ENCODE measurements at places on chromosomes 5 and 9.

DNA sequence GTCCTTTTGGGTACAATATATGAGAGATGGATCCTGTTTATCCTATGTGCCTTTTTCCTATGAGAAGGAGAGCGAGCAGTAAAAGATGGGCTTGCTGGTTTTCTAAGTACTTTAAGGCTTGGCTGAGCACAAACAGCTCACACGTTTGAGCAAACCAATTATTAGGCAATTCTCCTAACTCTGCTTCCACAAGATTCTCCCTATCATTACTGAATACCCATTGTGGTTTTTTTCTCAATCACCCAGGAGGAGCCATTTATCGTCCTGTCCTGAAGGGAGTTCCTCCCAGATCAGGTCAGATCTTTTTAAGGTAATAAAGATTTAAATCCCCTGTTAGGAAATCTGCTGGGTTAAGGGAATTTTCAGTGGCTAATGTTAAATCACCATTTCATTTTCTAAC is 19.4 kb upstream of the C1QTNF3 start:
- no peak for DNase-seq

DNA sequence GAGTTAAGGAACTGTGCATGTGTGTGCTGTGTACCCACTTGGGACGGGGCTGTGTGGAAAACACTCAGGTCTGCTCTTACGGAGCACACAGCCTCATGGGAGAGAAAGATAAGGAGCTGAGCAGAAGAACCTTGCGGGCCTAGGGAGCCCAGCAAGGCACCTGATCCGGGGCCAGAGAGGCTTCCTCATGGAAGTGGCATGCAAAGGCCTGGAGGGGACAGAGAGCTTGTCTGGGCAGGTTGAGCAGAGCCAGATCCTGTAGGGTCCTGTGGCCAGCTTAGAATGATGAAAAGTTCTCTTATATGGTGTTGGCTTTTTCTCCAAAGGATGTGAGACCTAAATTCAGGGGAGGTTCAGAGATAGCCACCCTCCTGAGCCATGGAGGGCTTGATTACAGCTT is 45.2 kb downstream of the NEK6 start:
- no peak for DNase-seq

DNA sequence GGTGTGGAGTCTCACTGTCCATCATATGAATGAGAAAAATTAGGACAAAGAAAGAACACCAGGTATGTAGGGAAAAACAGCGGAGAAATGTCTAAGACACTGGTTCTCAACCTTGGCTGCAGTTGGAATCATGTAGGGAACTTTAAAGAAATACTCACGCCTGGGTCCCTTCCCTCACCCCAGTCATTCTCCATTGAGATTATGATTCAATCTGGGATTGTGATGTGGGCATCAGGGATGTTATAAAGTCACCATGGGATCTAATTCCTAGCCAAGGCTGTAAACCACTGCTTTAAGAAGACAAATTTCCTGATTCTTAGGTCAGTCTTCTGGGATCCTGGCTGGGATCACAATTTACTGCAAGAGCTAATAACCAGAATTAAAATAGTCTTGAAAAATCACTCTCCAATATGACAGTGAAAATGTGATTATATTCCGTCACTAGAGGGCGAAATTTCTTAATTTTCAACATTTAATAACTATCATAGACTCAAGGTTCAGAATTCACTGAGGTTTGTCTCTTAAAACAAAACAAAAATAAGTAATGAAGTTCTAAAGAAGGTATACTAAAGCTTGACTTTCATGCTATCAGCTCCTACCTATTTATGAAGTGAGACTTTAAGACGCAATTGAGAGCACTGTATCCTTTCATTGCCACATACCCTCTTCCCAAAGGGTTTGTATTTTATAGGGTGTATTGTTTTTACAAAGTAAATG is 60.5 kb downstream of the GLDC start:
- no peak for DNase-seq

DNA sequence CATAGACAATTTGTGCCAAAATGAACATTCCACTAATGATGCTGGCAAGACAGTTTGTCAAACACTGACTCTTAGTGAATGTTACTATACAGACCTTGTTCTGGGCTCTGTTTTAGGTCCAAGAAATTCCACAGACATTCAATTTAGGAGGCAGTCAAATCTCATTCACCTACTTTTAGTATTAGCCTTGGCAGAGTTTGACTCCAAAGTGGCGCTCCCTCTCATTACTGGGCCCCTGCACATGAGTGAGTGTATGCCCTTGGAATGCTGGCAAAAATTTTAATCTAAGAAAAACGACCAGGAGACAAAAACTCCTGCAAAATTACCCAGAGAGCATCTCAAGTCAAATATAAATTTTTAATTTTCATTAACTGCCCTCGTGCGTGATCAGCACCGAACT is 94.9 kb upstream of the SLC27A6 start:
- no peak for DNase-seq

DNA sequence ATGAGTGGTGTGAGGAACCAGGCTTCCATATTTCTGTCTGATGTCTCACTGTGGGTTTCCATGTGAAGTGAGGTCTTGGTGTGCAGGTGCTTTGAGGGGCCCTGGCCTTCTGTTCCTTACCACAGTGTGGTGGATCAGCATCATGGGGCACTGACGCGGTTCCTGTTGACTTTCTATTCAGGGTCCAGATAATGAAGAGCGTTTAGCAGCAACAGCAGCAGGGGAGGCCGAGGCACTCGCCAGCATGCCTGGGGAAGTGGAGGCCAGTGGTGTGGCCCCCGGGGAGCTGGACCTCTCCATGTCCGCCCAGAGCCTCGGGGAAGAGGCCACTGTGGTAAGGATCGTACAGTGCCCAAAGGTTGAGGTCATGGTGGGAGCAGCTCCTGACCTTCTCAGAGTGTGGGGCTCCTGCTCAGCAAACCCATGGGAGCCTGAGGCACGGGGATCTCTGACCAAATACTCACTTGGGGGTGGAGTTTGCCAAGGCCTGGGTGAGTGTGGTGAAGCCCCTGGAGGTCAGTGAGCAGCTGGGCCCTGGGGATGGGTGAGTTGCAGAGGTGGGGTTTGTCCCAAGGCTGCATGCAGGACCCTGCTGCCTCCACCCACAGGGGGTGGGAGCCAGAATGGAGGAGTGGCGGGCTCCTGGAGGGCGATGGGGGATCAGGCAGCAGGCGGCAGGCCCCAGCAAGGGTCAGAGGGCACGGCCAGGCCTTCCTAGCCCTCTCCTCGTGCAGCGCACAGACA is 61.2 kb downstream of the COL15A1 start:
- no peak for DNase-seq

GRCh38 chr9:111925784-111926183 is 29.2 kb downstream of the UGCG start:
- no peak for DNase-seq

GRCh38 chr5:138186002-138186447 is 7.1 kb downstream of the KIF20A start:
- no peak for DNase-seq

DNA sequence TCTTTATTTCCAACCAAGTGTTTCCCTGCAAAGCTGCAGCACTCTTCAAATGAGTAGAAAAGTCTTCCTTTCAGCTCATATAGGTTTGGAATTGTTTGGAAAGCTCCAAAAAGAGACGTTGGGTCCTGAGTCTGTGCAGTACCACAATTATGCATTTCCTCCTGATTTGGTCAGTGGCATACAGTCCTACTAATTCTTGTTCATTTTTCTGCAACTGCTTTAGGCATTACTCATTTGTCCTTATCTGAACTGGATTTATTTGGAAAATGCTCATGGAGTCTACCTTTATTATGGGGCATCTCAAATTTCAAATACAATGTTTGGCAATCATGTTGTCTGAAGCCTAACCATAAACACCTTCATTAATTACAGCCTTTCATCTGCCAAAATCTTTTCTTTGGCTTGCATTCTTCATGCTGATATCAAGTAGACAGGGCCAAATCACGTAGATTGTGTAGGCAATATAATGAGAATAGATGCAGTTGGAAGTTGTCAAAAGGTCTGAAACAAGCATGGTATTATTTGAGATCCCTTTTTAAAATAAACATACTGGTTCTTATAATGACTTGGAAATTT is 232.8 kb downstream of the TLE1 start:
- no peak for DNase-seq

DNA sequence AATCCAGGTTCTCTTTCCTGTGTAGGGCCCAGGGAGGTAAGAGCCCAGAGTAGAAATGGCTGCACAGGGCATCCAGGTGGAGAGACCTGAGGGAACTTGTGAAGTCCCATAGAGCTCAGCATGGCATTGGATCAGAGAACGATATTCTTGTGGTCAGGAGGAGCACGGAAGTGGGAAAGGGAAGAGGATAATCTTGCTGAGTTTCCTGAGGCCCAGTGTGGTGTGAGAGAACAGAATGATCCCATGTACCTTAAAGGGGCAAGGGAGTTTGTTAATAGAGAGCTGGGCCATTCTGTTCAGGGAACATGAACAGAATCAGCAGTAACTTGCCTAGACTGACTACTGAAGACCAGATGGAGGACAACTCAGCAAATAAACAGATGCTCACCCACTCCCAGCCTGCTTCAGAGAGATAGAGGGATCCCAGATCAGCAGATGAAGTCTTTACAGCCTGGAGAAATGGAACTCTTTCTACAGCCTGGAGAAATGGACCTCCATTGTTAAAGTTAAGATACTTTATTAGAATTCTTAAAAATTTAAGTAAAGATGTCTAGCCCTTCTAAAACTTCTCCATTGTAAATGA is 119.7 kb upstream of the ELL2 start:
- no peak for DNase-seq

DNA sequence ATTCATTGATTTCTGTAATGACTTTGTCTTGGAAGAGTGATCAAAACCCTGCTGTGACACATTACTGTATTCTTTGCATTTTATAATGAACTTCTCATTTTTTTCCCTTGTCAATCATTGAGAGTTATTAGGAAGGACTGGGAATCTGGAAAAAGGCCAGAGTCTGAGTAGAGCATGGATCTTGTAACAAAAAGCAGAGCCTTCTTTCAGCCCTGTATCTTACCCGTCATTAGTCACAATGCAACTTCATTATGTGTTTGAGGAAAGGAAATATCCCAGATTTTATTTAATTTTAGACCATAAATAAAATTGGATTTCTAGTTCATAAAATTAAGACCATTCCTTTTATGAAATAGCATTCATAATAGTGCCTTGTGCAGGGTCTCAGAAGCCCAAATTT is 131.4 kb downstream of the ARHGEF28 start:
- DNase-seq = no peak

DNA sequence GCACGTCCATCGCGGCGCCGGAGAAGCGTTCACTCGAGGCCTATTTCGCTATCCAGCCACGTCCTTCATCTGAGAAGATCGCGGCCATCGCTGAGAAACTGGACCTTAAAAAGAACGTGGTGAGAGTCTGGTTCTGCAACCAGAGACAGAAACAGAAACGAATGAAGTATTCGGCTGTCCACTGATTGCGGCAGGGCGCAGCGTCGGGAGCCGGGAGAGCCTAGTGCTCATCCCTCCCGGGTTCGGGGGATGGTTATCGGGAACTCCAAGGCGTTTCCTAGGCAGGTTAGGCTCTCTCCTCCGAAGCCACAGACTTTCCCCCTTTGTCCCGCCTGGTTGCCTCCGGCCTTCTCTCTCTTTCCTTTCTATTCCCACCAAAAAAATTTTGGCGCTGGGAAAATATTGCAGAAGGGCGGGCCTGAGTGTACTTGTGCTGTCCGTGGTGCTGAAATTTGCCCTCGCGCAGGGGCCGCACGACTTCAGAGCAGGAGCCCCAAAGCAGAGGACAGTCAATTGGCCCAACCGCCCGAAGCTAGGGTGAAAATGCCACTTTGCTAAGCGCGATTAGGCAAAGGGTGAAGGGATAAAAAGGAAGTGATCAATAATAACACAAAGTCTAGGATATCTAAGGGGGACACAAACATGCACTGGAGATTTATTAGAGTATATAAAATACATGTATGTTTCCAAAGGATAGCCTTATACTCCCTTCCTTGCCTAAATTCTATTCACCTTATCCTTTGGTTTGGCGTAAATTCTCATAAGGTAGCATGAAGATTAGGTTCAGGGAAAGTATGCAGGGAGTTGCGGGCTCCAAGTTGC is 1.8 kb downstream of the POU4F3 start:
- DNase-seq = peak; percentile 3

DNA sequence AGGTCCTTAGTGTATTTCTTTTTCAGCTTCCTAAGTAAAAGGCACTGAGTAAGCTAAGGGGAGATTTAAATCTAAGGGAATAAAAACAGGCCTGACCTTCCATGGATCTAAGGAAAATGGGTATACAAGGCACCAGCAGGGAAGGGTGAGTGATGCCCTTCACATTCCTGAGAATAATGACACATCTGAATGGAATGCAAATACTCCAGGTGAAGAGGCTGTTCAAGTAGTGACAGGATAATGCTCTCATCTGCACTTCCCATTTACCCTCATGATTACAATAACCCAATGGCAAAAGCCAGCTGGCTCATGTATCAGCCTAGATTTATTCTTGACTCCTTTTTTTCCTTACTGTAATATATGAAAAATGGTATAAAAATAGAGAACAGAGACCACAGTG is 216.2 kb upstream of the ACTBL2 start:
- DNase-seq = no peak

- DNase-seq = no peak
Observed at GRCh38 chr9:107237873-107238272, 45.2 kb upstream of the RAD23B start.

DNA sequence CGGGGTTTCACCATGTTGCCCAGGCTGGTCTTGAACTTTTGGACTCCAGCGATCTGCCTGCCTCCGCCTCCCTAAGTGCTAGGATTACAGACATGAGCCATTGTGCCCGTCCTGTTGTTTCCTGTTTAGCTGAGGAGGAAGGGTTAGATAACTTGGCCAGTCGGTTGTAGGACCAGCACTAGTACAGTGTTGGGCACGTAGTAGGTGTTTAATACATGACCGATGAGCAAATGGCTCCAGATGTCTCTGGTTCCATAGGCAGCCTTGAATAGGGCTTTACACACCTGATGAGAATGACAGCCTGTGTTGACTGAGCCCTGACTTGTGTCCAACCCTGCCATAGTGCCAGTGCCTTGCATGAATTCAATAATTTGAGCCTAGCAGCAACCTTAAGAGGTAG is 1.8 kb downstream of the EHMT1 start:
- no peak for DNase-seq

DNA sequence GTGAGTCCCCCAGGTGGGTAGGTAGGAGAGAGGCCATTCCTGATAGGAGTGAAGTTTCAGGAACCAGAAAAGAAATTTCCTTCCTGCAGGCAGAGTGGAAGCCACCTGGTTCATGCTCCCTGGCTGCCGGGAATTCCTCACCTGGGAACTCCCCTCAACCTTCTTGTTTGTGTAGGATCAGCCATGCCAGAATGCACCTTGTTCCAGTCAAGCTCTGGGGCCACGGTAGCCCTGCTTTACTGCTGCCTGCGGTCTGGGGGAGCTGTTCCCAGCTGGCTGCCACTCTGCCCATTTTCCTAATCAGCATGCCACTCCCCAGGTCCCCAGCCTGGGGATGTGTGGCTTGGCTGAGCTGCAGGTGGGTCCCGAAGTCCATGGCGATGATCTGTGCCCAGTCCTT is 18.7 kb upstream of the B4GALT1 start:
- no peak for DNase-seq

DNA sequence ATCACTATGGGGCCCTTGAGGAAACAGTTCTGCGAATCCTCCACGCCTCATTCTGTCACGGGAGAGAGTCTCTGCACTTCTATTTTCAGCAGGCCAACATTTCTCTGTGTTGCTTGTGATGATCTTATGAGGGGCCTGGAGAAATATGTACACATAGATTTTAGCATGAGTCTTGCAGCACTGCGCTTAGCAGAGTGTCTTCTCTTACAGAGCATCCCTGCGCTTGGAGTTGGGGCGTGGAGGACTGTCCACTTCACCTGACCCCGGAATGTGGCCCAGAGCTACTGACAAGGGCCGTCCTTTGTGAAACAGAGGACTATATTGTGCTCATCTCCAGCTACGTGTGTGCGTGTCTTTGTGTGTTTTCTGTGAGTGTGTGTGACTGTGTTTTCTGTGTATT is 428.2 kb upstream of the IRX4 start:
- no peak for DNase-seq
